ENCODE measurements at places on chromosomes 6 and 20.

- no peak for DNase-seq
These were observed 30.9 kb upstream of the RIMS1 start for GRCh38 chr6:71855406-71855805.

DNA sequence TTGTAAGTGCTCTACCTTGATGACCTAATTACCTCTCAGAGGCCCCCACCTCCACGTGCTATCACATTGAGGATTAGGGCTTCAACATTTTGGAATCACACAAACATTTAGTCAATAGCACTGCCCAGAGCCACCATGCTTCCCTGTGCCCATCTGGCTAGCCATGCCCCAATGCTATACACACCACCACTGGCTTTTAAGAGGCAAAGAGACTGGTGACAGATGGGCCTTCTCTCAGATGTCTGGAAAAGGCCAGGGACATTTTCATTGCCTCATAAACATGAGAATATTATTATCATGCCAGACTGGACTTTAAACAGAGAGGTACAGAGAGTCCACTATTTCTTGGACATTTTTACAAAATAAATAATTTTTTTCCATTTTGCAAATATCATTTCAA, 29.8 kb downstream of the TRMT6 start:
- DNase-seq = no peak

- no peak for DNase-seq
These were observed 58.1 kb upstream of the SNRPB2 start for GRCh38 chr20:16671753-16672152.

- no peak for DNase-seq
These were observed 6.2 kb downstream of the TRIM38 start for GRCh38 chr6:25968769-25969168.

DNA sequence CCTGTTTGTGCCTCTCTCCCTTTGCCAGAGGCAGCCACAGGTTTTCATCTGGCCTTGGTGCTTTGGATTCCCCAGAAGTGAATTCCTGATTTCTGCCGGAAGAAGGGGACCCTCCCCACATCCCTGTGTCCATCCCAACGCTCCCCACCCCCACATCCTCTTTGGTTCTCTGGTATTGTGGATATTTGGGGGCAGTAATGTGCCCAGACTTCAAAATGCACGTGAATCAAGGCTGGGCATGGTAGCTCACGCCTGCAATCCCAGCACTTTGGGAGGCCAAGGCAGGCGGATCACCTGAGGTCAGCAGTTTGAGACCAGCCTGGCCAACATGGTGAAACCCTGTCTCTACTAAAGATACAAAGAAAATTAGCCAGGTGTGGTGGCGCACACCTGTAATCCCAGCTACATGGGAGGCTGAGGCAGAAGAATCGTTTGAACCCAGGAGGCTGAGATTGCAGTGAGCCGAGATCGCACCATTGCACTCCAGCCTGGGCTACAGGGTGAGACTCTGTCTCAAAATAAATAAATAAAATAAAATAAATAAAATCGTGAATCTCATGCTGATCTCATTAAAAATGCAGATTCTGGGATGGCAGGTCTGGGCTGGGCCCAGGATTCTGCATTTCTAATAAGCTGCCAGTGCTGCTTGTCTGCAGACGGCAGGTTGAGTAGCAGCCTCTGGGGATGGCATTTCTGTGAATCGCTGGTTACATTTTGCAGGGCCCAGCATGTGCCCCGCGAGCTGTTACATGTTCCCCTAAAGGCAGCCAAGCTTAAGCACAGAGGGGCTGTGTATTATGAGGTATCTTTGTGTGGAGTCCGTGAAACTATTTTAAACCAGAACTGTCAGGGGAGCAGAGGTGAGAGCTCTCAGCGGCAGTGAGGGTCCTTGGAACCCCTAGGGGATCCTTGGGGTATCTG, 49.0 kb downstream of the SYNJ2 start:
- DNase-seq = no peak

DNA sequence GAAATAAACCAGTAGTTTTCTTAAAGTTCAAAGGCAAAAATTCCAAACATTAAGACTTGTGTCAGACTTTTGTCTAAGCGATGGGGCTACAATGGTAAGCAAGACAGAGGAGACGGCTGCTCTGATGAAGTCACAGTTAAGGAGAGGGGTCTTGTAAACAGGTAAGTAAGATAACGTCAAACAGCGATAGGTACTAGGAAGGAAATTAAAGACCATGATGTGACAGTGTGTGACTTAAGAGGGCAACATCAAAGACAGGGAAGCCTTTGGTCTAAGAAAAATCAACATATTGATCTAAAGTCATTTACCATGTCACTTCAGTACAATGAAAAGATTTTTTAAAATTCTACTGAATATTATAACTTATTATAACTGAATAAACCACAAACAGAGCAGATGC, 23.1 kb downstream of the NUDT3 start:
- DNase-seq = no peak

DNA sequence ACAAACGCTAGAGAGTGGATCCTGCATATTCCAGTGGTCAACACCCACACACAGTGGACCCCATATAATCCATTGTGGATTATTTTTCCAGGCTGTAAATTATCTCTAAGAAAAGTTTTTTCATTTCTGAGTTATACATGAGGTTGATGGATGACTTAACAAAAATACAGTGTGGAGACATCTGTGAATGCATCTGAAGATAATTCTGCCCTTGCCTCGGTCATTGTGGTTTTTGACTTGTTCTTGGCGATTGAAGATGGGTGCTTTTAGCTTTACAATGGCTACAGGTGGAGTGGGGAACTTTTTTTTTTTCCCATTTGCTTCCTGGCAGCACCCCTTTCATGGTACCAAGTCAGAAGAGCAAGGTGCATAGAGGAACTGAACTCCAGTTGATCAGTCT, 242.7 kb downstream of the MYLK4 start:
- no peak for DNase-seq
